ENCODE measurements at places on chromosomes 16 and 17.

GRCh38 chr17:38358586-38359513 is 7.2 kb downstream of the SOCS7 start:
- no peak for DNase-seq

GRCh38 chr17:1590029-1590746 is 27.6 kb upstream of the PITPNA start:
- DNase-seq = no peak

DNA sequence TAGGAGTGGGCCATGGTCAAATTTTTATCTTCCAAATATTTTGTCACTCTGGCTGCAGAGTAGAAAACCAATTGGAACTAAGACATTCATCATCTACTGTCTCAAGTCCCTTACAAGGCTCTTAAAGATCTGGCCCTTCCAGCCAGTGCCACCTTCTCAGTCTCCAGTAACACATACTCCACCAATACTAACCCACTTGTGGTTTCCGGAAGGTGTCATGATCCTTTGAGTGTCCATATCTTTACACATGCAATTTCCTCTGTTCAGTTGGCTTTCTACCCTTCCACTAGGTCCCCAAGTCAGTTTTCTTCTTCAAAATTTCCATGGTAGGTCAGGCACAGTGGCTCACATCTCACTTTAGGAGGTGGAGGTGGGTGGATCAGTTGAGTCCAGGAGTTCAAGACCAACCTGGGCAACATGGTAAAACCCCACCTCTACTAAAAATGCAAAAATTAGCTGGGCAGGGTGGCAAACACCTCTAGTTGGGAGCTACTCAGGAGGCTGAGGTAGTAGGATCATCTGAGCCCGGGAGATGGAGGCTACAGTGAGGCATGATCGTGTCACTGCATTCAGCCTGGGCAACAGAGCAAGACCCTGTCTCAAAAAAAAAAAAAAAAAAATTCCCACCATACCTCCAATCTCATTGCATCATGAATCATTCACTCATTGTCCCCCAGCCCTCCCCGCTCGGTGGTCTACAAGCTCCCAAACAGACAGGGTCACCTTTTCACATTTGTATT is 6.0 kb upstream of the GRB2 start:
- DNase-seq = no peak

DNA sequence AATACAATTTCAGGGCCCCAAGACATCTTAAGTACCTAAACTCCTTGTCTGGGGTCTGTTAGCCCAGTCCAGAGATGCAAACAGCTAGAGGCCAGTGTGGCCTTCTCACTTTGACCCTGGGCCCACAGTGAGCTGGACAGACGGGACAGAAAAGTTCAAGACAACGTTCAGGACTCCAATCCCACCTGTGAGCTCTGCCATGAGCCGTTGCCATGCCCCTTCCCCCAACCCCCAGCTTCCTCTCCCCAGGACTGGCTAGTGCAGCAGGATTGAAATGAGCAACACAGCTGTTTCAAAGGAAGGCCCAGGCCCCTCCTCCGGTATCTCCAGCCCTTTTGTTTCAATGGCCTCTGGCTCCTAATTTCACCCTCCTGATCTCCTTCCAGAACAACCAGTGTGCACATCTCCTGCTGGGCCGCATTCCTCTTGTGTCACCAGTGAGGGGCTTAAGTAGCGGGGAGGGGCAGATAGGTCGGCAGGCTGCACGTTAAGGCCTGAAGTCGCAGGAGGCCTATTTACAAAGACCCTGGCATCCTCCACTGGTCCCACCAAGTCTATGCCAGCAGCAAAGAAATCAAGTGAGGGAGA is 11.3 kb downstream of the AXIN2 start:
- no peak for DNase-seq

DNA sequence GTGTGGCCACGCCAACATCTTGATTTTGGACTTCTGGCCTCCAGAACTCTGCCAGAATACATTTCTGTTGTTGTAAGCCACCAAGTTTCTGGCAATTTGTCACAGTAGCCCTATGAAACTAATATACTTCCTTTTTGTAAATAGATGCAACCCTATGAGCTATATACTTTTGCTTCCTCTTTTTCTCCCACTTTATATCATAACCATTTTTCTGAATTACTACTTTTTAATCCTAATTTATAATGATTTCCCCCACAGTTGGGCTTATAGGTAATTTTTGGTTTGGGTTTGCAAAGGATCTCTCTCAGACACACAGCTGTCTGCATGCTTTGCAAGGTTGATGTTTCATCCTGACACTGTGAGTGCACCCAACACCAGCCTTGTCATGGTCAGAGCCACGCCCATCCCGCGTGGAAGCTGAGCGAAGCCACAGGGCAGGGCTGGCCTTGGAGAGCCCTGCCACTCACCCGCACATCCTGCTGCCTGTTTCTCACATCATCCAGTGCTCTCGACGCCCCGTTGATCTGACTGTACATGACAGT is 5.8 kb downstream of the TRIM25 start:
- no peak for DNase-seq

GRCh38 chr17:58520843-58521430 is 6.5 kb upstream of the MTMR4 start:
- DNase-seq = no peak

- DNase-seq = no peak
Observed at GRCh38 chr17:82985428-82985805, 94.0 kb upstream of the METRNL start.

DNA sequence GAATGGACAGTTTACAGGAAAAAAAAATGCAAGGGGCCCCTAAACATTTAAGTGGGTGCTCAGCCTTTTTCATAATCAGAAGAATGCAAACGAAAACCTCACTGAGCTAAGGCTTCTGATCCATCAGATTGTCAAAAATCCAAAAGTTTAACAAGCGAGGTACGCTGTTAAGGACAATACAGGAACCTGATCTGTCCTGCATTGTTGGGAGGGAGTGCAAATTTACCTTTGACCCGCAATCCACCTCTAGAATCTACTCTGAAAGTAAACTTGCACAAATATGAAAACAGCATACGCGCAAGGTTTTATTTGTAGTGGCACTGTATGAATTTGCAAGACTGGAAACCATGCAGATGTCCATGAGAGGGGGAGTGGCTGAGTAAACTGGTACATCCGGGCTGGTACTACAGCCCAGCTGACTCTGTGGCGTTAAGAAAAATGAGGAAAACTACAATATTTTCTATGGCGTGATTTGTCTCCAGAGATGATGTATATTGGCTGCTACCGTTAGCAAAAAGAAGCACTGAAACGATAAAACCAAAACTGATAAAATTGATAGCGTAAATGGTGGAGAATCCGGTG is 28.8 kb upstream of the ST6GALNAC1 start:
- DNase-seq = no peak

GRCh38 chr17:5705876-5706576 is 121.7 kb upstream of the NLRP1 start:
- no peak for DNase-seq

- no peak for DNase-seq
Observed at GRCh38 chr17:56604691-56605290, 11.3 kb downstream of the NOG start.

DNA sequence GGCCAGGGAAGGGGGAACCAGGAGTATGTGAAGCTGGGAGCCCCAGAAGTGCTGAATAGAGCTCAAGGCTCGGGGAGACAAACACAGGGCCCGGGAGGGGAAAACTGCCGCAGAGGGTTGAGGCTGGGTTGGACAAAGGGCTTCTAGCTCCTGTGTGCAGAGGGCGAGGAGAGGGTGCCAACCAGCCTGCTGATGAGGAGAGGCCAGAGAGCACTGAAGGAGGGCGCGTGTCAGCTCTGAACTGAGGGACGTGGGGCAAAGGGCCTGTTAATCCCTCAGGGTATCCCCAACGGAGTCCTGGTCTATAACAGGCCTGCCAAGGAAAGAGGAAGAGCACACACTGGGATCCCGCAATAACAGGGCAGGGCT is 151.3 kb downstream of the C16orf78 start:
- no peak for DNase-seq

DNA sequence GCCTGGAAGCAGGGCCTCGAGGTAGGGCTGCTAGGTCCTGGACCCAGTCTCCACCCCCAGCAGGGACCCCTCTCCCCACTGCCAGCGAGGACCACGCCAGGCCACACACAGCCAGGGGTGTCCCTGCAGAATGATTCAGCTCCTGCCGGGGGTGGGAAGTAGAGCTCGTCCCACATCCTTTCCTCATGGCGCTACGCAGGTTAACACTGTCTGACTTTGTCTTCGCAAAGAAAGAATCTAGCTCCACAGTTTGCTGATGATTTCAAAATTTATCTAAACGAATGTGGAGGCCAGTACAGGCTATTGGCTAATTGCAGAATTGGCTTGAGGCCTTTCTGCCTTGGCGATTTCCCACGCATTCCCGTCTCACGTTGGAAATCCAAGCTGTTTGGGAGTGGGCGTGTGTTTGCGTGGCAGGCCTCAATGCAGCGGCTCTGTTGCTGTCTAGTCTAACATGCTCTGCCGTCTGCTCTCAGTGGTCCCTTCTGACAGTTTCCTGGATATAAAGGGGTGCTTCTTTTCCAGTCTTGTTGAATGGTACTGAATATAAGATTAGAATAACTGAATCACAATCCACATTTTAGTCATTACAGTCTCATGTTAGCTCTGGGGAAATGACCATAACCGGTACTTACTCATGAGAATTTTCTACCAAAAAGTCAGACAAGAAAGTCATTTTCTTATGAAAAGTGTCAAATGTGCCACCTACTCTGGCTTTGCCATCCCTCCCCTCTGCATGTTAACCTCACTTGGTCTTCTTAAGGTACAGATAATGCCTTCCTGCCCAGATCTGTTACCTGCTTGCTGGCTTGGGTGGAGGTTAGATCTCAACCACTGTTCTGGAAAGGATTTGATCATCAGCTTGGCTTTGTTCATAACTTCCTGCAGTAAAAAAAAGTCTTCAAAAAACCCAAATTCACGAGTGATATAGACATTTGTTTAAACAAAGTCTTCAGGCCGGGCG is 252.4 kb downstream of the NTN1 start:
- DNase-seq = no peak

DNA sequence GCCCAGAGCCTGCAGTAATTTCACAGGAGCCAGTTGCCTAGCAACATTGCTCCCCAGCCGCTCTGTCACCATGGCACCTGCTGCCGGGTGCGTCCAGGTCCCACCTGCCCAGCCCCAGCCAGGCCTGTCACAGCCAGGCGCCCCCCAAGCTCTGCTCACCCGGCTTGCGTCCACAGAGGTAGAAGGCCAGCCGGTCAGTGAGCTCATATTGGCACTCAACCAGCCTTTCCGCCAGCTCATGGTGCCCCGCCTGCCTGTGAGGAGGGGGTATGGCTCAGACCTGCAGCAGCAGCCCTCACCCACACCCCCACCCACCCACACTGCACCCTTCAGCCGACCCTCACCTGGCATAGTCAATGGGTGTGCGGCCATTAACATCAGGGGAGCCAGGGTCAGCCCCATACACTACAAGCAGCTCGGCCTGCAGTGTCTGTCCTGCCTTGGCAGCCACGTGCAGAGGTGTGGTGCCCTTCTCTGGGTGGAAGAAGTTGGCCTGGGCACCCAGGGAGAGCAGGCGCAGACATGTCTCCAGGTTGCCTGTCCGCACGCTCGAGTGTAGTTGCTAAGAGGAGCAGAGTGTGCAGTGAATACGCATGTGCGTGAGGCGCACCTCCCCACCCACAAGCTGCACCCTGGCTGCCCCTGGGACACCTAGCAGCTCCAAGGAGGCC is 7.7 kb downstream of the GIT1 start:
- no peak for DNase-seq

DNA sequence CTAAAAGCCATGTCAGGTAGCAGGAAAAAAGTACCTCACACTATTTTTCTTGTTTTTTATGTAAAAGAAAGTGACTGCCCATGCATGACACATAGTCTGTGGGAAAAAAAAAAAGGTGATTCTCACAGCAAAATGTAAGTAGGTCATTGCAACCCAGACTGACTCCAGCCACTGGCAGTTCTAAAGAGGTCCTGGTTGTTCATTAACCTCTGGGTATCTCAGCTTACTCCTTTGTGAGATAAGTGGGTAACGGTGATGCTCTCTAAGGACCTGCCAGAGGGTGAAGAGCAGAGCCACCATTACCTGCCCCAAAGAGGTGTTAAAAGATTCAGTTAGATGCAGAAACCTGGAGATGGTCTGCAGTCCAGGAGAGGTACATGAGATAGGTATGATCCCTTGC is 531.9 kb downstream of the GRIN2A start:
- DNase-seq = no peak

DNA sequence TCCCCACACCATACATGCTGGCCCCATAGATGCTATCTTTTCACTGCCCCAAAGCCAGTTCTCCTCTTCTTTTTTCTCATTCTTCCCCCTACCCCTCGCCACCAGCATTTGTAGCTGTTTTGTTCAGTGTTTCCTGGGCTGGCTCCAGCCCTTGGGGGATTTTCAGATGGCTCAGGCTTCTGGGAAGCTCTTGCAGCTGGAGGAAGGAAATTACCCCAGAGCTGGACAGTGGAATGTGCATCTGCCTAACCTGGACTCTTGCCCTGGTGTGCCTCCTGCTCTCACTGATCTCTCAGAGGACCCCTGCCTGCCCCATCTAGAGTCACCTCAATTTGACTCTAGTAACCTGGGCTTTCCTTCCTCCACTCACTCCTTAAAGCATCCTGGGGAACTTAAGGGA is 82.8 kb downstream of the MYH13 start:
- DNase-seq = no peak

- DNase-seq = no peak
Observed at GRCh38 chr16:88992351-88993165, 15.6 kb upstream of the CBFA2T3 start.

DNA sequence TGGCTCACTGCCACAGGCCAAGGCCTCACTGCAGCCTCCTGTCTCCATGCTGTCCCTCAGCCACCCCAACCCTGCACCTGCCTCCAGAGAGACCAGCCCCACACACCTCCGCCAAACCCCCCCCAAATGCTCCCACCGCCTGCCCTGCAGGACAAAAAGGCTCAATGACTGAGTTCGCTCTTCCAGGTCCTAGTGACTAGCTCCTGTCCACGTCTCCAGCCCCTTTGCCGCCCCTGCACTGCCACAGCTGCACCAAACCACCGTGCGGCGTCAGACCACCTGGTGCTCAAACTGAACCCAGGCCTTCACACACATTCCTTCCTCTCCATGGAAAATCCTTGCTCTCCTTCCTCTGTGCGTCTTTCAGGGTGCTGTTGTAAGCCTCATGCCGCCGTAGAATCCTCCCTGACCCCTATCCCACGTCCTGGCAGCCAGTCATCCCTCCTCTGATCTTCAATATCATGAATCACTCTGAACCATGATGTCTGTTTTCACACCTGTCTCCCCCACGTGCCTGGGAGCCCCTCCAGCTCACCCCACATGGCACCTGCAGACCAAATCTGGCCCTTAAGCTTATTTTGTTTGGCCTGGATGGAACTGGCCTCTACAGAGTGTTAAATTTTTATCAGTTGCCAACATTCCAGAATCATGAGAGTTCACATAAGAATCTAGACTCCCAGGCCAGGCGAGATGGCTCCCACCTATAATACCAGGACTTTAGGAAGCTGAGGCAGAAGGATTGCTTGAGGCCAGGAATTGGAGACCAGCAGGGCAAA is 4.3 kb upstream of the GSG1L start:
- DNase-seq = no peak

- no peak for DNase-seq
Observed at GRCh38 chr17:39069114-39069756, 82.2 kb downstream of the PLXDC1 start.

GRCh38 chr17:601244-601925 is 113.3 kb downstream of the VPS53 start:
- DNase-seq = no peak

GRCh38 chr16:22008215-22009059 is 526 bp downstream of the MOSMO start:
- peak; percentile 13 for DNase-seq
